ENCODE measurements at places on chromosomes 11 and 22.

- peak; percentile 15 for DNase-seq
These were observed 113.7 kb upstream of the BLID start for GRCh38 chr11:122229481-122230384.

- no peak for DNase-seq
These were observed 16.7 kb downstream of the RIBC2 start for GRCh38 chr22:45429981-45430775.

- no peak for DNase-seq
These were observed 11.8 kb downstream of the C11orf96 start for GRCh38 chr11:43954241-43954640.

GRCh38 chr11:83051760-83052671 lies 19.7 kb downstream of the RAB30 start:
- peak; percentile 95 for DNase-seq

GRCh38 chr22:46029574-46030200 lies 52.7 kb upstream of the WNT7B start:
- DNase-seq = no peak

DNA sequence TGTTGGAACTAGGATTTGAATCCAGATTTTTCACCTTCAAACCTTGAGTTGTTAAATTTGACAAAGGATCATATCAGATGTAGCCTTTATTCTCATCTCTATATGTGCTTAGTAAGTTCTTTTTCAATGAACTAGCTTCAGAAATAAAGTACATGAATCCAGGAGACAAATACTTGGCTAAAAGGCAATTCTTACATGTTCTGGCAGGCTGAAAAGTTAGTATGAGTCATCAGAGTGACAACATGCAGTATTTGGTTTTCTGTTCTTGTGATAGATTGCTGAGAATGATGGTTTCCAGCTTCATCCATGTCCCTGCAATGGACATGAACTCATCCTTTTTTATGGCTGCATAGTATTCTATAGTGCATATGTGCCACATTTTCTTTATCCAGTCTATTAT lies 40.4 kb downstream of the BBOX1 start:
- DNase-seq = peak; percentile 46

DNA sequence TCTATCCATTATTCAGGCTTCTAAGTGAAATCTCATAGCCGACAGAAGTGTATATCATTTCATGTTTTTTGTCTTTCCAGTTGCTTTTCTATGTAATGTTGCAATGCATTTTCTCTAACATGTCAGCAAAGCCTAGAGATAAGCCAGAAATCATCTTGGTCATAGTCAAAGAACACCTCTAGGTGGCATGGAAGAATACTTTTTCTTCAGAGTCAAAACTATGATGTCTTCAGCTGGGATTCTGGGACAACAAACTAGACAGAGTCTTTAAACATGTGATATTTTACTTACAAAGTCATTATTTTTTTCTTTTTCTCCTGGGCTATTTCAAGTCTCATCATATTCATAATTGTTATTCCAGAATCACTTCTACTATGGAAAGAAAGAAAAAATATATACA lies 4.4 kb downstream of the GAS2 start:
- DNase-seq = peak; percentile 32

DNA sequence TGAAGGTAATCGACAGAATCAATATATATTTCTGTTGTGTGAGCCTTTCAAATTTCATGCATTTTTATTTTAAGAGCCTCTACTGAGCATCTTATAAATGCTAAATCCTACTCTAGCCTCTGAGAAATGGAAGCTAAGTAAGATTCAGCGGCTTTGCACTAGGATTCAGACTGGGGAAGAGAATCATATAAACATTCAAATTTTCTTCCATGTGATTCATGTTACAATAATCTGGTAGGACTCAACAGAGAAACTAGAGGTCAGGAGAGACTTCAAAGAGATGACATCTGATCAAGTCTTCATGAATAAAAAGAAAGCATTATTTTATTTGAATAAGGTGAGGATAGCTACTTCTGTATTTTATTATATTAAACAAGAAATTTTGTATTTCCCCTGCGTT lies 538.9 kb downstream of the DLG2 start:
- DNase-seq = peak; percentile 29
